8988T (cell line): ENCODE measurements at places on chromosomes 7 and 10.

DNA sequence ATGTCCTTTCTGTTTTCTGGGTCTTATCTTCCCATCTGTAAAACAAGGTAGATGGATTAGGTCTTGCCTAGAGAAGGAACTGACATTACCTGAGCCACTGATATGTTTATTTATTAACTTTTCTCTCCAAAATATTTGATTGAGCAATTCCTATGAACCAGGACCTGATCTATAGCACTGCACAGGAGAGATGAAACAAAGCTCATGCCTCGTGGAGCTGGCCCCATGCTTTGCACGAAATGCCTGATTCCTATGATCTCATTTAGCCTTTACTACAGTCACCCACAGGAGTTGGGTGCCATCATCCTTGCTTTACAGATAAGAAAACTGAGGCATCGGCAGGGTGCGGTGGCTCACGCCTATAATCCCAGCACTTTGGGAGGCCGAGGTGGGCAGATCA lies 48.2 kb upstream of the ZMIZ1 start:
- DNase-seq, result no peak

- no peak for DNase-seq
Observed at GRCh38 chr10:777913-778479, 88.5 kb upstream of the DIP2C start.

DNA sequence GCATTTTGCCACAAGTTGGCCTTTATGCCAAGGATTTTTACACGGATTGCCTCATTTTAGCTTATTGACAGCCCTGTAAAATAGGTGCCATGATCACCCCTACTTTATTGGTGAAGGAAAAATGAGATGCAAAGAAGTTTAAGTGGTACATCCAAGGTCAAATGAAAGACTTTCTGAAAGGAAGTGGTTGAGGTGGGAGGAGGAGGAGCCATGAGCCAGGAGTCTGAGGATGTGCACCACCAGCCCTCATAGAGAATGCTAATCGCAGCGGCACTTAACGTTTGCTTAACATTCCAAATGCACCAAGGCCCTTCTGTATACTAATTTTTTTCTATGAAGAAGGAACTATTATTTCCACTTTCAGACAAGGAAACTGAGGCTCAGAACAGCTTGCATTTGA lies 31.0 kb upstream of the LRRC18 start:
- no peak for DNase-seq

DNA sequence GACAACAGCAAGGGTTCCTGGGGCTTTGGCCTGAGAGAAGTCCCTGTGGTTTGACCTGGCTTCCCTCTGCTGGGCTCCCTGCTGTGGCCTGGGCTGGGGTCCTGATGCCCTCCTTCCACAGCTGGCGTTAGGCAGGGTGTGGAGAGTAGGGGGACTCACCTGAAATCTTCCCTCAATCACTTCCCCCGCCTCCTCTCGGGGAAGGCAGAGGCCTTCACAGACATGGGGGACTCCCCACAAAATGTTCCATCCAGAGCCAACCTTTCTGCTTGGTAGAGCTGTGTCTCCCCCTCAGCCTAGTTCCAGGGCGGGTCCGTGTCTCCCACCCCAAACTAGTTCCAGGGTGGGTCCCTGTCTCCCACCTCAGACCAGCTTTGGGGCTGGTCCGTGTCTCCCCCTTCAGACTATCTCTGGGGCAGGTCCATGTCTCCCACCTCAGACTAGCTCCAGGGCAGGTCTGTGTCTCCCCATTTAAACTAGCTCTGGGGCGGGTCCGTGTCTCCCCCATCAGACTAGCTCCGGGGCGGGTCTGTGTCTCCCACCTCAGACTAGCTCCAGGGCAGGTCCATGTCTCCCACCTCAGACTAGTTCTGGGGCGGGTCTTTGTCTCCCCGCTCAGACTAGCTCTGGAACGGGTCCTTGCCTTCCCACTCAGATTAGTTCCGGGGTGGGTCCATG lies 2.2 kb downstream of the PVRIG start:
- DNase-seq, result no peak

GRCh38 chr7:123355576-123356190 lies 155.9 kb upstream of the SLC13A1 start:
- DNase-seq, result no peak

- peak; percentile 96 for DNase-seq
Observed at GRCh38 chr10:132163278-132163765, 23.4 kb upstream of the DPYSL4 start.

GRCh38 chr7:140519007-140519399 lies 39.7 kb upstream of the MKRN1 start:
- DNase-seq, result no peak

GRCh38 chr7:8179486-8179885 lies 82.5 kb downstream of the ICA1 start:
- no peak for DNase-seq

DNA sequence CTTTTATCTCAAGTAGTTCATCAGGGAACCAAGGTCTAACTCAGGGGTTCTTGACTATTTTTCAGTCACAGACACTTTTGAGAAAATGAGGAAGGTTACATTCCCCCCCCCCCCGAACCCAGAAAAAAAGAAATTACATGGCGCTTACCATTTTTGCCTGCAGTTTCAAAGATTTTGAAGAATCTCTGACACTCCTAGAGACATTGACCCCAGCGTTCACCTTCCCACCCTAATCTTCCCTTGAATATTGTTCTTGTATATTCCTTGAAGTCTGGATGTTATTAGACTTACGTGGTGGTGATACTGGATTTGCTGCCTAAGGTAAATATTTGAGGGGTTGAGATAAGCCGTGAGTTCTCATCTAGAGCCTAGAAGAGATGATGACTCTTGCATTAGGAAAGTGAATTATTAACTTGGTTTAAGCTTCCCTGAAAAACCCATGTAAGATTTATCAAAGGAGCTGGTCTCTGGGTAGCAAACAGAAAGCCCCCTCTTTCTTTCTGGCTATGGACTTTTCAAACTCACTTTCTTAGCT lies 245.7 kb upstream of the FOXK1 start:
- no peak for DNase-seq

DNA sequence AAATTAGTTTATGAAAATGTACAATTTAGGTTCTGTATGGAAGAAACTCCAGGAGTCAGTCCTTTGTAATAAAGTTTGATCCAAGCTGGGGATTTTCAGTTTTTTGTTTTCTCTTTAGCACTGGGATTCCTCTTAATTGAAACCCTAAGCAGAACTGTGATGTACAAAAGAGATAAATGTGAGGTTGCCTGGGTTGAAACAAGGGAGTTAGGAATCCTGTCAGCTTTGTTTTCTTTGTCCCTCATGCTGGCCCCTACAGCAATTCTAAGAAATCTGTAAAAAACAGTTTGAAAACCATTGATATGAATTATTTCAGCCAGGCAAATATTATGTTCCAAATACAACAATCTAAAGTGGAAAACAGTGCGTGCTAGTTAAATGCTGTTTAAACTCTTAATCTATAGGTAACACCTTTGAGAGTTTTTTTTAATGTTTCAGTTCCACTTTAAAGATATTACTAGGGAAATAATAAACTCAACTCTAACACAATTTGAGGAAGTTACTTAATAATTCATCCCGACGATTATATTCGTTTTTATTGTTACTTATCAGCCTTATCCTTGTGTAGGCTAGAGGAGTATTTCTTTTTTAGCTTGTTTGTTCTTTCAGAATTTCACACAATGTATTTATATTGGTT lies 65.3 kb downstream of the SGCE start:
- no peak for DNase-seq

GRCh38 chr10:43306899-43307298 lies 40.0 kb upstream of the RASGEF1A start:
- no peak for DNase-seq

DNA sequence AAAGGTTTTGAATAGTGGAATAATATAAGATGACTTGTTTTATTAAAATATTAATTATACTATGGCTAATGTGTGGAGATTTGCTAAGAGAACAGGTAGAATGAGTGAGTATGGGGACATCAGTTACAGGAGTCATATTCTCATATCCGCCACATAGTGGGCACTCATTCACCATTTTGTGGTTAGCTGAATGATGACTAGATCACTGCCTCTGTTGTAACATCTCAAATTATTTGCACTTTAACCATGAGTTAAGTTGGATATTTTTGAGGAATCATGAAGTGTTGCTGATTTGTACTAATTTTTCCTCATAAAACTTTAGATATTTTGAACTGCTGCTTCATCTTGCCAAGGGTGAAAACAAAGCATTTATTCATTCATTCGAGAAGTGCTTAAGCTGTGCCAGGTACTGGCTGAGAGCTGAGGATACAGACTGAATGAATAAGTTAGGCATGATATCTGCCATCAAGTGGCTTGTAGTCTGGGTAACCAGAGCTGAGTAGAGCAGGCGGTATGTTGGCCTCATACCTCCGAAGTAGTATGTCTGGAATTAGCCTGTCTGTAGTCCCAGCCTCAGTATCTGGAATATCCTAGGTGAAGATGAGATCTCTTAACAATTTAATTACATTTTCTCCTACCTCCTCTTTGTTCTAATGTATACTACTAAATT lies 100.5 kb downstream of the ZEB1 start:
- no peak for DNase-seq

- DNase-seq, result no peak
Observed at GRCh38 chr7:116938678-116939077, 14.6 kb upstream of the ST7 start.

DNA sequence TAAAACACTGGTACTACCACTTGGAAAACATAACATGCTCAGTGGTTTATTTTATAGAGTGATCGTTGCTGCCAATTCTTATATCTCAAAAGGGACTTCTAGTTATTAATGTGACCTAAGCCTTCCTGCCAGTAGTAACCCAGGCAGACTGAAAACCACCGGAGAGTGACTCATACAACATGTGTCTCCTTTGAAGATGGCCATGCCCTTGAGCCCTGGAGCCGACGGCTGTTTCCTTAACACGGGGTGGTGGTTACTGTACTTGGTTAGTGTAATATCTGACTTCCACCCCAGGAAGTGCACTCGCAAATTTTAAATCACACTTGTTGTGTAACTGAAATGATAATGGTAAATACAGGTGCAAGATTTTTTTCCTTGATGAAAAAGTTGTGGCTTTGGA lies 30.5 kb downstream of the JAKMIP3 start:
- DNase-seq, result no peak

DNA sequence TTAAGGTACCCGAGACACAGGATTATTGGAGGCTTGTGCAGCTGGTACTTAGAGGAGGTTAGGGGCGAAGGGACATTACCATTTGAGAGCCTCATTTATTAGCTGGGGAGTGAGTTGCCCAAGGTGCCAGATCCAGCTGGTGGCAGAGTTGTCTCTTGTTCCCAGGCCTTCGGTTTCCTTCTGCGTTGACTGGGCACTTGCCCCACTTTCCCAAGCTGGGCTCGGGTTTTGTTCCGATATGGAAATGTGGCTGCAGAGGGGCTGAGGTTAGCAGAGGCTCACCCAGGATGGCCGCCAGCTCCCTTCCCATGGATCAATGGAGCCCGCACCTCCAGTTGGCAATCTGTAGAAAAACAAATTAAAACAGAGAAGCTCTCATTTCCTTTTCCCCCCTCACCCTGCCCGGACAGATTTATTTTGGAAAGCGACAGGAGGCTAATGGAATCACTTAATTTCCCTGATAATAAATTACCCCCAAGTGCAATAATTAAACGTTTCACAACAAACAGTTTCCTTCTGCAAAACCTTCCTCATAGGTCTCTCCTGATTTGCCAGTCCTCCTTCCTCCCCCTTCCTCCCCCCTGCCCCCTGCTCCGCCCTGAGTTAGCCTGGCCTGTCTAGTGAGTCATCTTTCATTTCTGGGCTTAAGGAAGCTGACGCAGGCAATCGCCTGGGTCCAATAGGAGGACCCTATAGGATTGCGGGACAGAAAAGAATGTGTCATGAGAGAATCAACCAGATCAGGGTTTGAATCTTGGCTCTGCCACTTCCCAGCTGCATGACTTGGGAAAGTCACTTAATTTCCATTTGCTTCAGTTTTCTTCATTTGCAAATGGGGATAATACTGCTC lies 51.7 kb downstream of the ADRA2A start:
- no peak for DNase-seq

DNA sequence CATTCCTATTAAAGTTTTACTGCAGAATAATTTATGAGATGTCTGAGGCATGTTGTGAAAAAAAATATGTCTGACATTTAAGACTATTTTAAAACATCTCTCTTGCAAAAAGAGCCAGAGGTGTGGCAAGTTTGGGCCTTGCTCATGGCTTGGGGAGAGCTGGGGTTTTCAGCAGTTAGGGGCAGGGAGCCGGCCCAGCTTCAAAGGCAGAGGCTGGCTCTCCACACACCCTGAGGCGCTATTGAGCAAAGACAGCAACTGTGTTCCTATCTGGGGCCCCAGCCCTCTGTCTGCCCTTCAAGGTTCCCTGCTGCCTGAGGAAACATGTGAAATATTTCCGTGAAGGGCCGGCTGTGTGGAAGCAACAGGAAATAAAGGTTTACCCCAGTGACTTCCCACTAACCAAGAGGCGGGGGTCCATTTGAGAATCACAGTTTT lies 94.0 kb downstream of the SORBS1 start:
- no peak for DNase-seq

DNA sequence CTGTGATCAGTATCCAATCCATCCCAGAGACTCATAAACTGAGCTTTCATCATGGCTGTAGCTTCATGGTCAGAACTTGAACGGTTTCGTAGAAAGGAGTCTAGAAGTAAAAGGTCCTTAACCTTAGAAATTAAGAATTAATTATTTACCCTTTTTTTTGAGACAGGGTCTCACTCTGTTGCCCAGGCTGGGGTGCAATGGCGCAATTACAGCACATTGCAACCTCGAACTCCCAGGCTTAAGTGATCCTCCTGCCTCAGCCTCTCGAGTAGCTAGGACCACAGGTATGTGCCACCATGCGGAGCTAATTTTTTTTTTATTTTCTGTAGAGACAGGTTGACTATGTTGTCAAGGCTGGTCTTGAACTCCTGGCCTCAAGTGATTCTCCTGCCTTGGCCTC lies 41.7 kb downstream of the ATAD1 start:
- DNase-seq, result no peak

- DNase-seq, result no peak
Observed at GRCh38 chr7:101699881-101700823, 71.1 kb upstream of the MYL10 start.

DNA sequence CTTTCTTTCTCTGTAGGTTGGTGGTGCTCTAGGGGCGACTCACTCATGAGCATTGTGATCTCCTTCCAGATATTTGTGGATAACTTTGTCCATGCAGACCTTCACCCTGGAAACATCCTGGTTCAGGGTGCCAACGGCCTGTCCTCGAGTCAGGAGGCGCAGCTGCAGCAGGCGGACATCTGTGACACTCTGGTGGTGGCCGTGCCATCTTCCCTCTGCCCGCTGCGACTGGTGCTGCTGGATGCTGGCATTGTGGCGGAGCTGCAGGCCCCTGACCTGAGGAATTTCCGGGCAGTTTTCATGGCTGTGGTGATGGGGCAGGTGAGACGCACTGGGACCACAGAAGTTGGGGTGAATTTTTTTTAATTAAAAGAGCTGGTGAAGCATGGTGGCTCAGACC lies 9.6 kb upstream of the NDUFB2 start:
- DNase-seq, result no peak

DNA sequence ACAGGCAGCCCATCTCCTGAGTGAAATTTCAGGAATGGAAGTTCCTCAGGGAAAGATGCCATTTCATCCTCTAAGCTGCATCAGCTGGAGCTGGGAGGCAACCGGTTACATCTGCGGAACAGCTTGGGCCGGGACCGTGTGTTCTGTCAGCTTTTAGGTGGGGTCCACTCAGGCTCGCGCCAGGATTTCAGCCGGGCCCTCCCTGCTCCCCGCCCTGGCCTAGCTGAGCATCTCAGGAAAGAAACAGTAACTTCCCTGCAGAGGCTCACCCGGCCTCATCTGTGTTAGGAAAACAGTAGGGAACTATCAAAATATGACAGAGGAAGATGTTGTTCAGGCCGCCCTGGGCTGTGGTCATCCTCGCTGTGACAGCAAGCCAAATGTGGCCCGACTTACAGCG lies 110.4 kb downstream of the TRIL start:
- no peak for DNase-seq

GRCh38 chr7:138890499-138891445 lies 90.4 kb downstream of the KIAA1549 start:
- DNase-seq, result no peak
